ENCODE measurements at places on chromosomes 1 and 21.

DNA sequence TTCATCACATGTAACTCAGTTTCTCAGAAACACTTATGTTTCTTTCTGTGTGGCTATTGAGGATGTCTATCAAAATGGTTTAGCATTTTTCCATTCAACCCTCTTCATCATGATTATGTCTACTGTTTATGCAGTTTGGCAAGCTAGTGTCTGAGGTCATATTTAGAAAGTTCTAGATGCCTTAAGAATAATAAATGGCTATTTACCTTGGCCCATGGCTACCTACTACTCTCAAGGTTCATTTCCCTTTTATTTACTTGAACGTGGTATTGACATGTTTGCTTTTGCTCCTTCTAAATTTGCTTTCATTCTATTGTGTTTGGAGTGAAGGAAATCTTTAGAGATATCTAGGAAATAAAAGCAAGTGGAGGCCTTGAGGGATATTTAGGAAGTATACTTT lies 193.7 kb upstream of the OLFM3 start:
- DNase-seq = no peak

GRCh38 chr1:26287033-26287711 lies 7.3 kb downstream of the SH3BGRL3 start:
- no peak for DNase-seq

GRCh38 chr1:222909586-222909985 lies 94.7 kb downstream of the DISP1 start:
- no peak for DNase-seq

- no peak for DNase-seq
Measured at GRCh38 chr1:58621391-58621790, 44.3 kb upstream of the TACSTD2 start.

DNA sequence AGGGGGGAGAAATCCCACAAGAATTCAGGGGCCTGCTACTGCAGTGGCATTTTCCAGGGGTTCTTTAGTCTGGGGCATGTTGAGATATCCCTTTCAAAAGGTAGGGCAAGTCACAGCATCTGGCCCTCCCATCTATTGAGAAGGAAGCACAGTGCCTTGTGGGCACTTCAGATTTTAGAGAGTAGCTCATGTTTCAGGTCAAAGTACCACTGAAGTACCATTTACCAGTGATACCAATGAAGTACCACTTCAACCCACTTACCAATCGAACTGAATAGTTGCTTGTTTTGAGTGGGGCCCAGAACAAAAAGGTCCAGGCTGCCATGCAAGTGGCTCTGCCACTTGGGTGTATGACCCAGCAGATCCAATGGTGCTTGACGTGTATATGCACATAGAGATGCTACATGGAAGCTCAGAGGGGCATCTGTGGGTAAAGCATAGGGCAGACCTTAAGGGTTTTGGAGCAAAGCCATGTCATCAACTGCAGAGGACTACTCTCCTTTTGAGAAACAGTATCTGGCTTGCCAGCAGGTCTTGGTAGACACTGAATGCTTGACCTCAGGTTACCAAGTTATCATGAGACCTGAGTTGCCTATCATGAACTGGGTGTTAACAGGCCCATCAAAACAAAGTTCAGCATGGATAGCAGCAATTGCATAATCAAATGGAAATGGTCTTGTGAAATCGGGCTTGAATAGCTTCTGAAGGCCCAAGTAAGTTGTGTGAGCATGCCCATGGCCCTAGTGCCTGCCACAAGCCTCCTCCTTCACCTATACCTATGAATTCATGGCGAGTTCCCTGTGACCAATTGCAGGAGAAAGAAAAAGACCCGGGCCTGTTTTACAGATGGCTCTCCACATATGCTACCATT lies 23.5 kb downstream of the PLA2G2D start:
- DNase-seq = no peak

GRCh38 chr1:87880764-87881163 lies 552.1 kb downstream of the LMO4 start:
- no peak for DNase-seq

DNA sequence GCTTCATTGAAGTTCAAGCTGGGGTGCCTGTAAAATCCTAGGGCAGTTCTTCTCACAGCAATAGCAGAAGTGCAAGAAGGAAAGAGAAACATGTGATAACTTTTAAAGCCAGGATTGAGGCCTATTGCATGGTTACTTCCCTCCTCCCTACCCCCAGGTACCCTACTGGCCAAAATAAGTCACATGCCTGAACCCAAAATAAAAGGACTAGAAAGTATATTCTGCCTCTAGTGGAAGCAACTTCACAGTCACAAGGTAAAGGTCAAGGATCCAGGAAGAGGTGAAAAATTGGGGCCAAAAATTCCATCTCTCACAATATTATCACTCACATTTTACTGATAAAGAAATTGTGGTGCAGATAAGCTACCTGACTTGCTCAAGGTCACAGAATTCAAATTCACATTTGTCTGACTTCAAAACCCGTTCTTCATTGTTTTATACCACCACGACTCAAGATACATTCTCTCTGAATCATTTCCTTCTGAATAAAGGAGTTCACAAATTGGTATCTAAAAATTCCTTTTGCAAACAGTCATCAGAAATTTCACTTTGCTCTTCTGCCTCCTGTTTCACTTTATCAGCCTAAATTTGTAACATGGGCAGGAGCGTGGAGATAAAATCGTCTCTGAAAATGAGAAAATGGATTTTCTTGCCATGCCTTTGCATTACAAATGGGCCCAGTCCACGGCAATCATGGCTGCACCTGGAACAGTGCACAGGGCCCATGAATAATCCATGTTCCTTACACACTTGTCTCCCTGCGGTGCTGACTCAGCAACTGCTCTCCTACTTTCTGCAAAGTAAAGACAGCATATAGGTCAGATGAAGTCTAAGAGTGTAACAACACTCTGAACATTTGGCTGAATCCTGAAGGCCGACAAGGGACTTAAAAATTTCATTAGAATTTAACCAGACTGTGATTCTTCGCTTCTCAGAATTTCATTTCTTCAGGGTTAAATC lies 485.3 kb upstream of the NFIA start:
- no peak for DNase-seq

DNA sequence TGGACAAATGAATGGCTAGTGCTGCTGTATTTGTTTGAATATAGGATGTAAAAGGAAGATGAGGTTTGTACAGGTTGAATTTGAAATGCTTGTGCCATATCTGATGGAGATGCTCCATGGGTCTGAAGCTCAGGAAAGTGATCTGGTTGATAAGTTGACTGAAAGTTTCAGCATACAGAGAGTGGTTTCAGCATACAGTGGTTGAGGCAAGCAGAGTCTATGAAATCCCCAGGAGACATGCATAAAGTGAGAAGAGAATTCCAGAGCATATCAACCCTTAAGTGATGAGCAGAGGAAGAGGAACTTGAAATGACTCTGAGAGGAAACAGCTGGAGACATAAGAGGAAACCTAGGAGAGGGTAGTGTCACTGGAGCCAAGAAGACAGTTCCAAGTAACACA lies 21.7 kb downstream of the TCHHL1 start:
- no peak for DNase-seq

DNA sequence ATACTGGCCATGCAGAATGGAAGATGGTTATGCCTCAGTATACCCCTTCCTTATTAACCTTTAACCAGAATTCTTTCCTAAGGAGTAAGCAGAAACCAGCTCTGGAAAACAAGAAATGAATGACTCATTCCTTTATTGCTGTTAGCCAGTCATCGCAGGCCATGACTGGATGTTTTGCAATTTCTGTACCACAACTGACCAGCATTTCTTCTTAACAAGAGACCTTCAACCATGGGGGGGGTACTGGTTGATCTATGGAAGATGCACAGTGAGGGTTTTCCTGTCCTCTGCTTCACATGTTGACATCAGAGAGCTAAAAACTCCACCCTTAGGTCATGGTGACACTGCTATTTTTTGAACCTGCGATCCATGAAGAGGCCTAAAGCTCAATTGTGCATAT lies 28.0 kb upstream of the RNF2 start:
- no peak for DNase-seq

GRCh38 chr21:33855190-33855589 lies 60.4 kb downstream of the ATP5PO start:
- DNase-seq = no peak

GRCh38 chr1:34839526-34840305 lies 19.8 kb downstream of the SMIM12 start:
- DNase-seq = no peak

DNA sequence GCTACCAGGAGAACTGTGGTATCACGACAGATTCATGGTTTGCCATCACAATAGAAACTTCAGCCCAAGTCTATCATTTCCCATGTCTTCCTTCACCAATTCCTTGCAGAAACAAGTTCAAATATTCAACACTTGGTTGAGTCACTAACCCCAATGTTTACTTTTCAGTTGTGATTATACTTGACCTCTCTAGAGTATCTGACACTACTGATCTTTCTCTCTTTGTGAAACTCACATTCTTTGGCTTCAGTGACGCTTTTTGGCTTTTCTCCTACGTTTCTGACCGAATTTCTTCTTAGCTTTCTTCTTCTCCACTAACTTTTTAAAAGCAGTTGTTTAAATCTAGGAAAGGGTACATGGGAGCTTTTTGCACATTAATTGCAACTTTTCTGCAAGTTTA lies 48.8 kb upstream of the HMGB4 start:
- no peak for DNase-seq

DNA sequence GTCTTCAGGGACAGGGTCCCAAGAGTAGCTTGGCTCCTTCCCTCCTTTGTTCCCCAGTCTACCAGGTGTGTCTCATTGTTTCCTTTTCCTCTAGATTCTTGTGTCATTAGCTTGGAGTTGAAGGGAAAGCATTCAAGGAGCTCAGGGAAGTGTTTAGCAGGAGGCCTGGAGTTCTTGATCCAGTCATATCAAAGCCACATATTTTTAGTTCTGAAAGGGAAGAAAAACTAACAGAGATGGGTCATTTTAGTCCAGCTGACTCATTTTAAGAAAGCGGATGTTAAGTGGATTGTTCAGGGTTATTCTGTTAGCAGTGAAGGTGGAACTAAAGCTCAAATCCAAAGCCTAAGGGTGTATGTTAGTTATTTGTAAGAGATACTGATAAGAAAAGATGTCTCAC lies 721 bp downstream of the C1orf54 start:
- no peak for DNase-seq

DNA sequence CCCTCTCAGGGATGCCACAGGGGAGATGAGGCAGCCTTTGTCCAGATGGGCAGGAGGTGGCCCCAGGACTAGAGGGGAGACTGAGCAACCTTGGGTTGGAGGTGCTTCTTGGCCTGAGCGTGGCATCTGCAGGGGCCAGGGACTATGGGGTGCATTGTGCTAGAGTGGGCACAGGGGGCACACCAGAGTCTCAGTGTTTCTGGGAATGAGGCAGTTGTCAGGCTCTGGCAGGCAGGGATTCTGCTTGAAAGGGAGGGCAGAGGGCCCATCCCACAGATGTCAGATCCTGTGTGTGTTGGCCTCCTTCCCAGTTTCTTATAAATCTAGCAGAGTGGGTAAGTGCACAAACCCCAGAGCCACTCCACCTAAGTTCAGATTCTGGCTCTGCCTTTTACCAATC lies 13.7 kb downstream of the LGR6 start:
- no peak for DNase-seq

DNA sequence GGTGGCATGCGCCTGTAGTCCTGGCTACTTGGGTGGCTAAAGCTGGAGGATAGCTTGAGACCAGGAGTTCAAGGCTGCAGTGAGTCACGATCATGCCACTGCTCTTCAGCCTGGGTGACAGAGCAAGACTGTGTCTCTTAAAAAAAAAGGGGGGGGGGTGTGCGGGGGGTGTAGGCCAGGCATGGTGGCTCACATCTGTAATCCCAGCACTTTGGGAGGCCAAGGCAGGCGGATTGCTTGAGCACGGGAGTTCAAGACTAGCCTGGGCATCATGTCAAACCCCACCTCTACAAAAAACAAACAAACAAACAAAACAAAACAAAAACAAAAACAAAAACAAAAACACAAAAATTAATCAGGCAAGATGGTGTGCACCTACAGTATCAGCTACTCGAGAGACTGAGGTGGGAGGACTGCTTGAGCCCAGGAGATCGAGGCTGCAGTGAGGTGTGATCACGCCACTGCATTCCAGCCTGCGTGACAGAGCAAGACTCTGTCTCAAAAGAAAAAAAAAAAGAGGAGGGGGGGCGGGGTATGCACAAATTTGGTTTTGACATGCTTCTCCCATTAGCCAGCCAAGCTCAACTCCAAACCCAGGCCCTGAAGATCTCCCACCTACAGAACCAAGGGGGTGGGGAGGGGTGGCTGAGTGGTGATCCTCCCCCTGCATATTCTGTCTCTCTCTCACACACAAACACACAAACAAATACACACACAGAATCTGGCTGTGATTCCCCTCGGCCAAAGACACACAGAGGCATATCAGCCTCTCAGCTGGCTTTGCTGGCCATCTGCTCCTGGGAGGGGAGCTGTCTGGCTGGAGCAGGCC lies 3.1 kb downstream of the PTAFR start:
- no peak for DNase-seq

GRCh38 chr1:162187687-162188276 lies 118.3 kb downstream of the NOS1AP start:
- DNase-seq = no peak

GRCh38 chr1:62210960-62211359 lies 16.3 kb downstream of the L1TD1 start:
- no peak for DNase-seq

DNA sequence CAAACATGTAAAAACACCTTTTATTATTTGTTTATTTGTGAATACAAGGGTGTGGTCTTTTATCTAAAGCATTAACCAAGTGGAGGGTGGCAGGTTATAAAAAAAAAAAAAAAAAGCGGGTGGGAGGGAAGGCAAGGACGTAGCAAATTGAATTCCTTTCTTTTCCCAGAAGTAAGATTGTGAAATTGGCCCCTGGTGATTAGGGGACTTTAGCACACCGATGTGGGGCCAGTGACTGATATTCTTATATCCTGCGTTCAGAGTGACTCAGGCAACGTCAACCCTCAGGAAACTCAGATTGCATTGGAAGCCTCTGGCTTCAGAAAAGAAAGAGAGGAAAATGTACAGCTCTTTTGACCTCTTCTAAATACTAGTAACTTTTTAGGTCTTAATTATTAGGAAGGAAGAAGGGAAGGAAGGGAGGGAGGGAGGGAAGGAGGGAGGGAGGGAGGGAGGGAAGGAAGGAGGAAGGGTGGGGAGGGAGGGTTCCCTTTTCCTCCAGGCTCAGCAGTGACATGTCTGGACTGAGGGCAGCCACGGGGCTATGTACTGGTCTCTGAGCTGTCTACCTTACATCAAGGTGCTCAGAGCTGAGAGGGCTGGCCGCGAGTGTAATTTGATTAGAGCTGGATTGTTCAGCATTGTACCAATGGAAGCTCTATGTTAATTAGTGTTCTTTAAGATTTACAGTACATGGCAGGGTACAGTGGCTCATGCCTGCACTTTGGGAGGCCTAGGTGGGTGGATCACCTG lies 30.2 kb downstream of the EVA1C start:
- DNase-seq = no peak

DNA sequence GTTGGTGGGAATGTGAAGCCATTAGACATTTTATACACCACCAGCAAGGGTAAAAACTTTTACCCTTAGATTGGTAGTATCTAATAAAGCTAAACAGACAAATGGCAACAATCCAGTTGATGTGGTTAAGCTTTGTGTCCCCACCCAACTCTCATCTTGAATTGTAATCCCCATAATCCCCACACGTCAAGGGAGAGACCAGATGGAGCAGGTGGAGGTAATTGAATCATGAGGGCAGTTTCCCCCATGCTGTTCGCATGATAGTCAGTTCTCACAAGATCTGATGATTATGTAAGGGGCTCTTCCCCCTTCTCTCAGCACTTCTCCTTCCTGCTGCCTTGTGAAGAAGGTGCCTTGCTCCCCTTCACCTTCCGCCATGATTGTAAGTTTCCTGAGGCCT lies 602.3 kb downstream of the NUF2 start:
- DNase-seq = no peak

GRCh38 chr1:157181258-157181657 lies 43.1 kb upstream of the ETV3 start:
- no peak for DNase-seq
